Activated T-cell treated with anti-CD3 and anti-CD28 coated beads, Interleukin-2, amount 50 U/mL, for 24 hours (primary cell): ENCODE measurements at places on chromosomes 5 and 9.

DNA sequence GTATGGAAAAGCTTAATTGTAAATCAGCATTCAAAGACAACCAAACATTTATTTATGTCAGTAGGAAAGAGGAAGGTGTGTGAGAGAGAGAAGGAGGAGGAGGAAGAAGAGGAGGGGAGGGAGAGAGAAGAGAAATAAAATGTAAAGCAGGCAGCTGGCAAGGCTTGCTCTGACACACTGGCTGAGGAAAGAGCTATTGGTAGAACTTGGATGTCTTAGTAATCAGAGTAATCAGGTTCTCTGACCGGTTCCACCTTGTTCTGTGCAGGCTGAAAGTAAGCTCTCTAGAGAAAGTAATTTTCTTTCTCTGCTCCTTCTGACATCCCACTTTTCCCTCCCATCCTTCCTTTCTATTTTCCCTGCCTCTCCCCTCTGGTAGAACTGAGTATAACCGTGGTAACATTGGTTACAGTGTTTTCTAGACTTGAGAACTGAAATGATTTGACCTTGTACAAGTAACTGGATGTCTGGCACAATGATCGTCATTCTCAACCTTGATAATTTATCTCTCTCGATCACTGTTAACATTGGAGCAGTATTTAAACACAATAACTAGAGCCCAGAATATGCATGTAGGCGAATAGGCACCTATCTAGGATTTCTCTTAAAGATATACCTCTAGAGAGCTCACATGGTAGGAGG lies 33.3 kb downstream of the TLE4 start:
- H3K36me3 ChIP-seq: peaks cover 33% of the 10 kb centered on the region
- peaks cover 38% of the 10 kb centered on the region for H3K4me1 ChIP-seq
- DNase-seq: no peak
- H3K27me3 ChIP-seq: no peaks in the 10 kb centered on the region
- H3K4me3 ChIP-seq: no peak overlapping the region

DNA sequence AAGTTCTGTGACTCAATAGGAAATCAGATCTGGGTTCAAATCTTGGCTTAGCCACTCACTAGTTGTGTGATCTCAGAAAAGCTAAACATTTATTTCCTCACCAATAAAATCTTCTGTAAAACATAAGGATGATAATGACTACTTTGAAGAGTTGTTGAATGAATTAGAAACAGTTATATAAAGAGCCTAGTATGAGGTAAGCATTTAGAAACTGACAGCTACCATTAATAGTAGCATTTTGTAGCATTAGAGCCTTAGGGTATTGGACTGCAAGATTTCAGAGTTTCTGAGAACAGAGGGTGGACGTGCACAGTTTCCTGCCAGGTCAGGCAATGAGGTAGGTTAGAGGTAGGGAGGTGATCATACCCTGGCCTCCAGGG lies 293.2 kb downstream of the CWC27 start:
- H3K27ac ChIP-seq: no peak overlapping the region
- peaks cover 2% of the 10 kb centered on the region for H3K4me1 ChIP-seq
- H3K27me3 ChIP-seq: no peaks in the 10 kb centered on the region

DNA sequence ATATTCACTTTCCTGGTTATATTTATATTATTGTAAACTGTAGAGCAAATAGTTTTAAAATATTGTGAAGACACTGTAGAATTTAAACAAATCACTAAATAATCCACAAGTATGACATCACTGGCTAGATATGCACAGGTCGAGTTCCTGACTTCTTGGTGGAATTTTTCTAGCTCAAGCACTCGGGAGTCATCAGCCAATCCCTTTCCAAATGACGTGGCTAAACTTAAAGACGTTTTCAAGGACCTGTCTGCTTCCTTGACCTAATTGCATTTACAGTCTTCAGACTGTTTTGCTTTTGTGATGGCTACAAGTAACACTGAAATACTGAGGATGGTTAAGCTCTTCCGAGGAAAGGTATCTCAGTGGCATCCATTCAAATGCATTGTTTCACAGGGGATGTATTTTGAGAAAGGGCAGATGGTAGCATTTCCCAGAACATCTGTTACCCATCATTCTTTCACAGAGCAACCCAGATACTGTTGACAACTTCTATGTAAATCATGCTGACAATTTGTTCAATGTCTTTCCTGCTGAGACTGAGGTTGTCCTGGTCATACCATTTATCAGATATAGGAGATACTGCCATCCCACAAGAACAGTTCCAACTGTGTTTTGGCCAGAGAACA lies 262.8 kb downstream of the CDH10 start:
- no peak overlapping the region for H3K4me3 ChIP-seq
- H3K4me1 ChIP-seq: no peaks in the 10 kb centered on the region
- no peak for DNase-seq
- no peaks in the 10 kb centered on the region for H3K27me3 ChIP-seq
- H3K36me3 ChIP-seq: no peaks in the 10 kb centered on the region
- H3K27ac ChIP-seq: no peak overlapping the region

DNA sequence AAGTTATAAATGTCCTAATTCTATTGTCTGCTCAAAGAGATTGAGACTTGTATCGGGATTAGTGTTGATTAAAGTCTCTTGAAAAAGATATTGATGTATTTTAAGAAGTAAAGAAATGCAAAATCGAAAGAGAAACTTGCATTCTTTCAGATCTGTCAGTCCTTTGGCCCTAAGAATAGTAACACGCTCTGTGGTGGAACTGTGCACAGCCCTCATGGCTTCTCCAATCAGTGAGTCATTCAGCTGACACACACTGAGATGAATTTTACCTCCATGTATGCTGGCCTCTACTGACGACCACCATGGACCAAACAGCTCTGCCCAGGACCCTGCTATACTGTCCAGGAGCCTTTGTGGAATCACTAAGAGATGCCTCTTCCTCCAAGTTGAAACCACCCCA lies 232.4 kb downstream of the ESM1 start:
- no peak overlapping the region for H3K27ac ChIP-seq
- no peak overlapping the region for H3K4me3 ChIP-seq
- H3K36me3 ChIP-seq: no peaks in the 10 kb centered on the region
- peaks cover 19% of the 10 kb centered on the region for H3K4me1 ChIP-seq

- H3K27me3 ChIP-seq: no peaks in the 10 kb centered on the region
- peak overlapping the region; percentile 100 for H3K4me3 ChIP-seq
- DNase-seq: no peak
- H3K36me3 ChIP-seq: peaks cover 94% of the 10 kb centered on the region
- H3K4me1 ChIP-seq: peaks cover 56% of the 10 kb centered on the region
Measured at GRCh38 chr5:40829748-40830533, 5.1 kb downstream of the RPL37 start.

- H3K27me3 ChIP-seq: no peaks in the 10 kb centered on the region
- no peak overlapping the region for H3K4me3 ChIP-seq
- peaks cover 3% of the 10 kb centered on the region for H3K4me1 ChIP-seq
- no peak overlapping the region for H3K27ac ChIP-seq
- DNase-seq: no peak
Measured at GRCh38 chr5:176575488-176576422, 26.6 kb downstream of the CDHR2 start.

DNA sequence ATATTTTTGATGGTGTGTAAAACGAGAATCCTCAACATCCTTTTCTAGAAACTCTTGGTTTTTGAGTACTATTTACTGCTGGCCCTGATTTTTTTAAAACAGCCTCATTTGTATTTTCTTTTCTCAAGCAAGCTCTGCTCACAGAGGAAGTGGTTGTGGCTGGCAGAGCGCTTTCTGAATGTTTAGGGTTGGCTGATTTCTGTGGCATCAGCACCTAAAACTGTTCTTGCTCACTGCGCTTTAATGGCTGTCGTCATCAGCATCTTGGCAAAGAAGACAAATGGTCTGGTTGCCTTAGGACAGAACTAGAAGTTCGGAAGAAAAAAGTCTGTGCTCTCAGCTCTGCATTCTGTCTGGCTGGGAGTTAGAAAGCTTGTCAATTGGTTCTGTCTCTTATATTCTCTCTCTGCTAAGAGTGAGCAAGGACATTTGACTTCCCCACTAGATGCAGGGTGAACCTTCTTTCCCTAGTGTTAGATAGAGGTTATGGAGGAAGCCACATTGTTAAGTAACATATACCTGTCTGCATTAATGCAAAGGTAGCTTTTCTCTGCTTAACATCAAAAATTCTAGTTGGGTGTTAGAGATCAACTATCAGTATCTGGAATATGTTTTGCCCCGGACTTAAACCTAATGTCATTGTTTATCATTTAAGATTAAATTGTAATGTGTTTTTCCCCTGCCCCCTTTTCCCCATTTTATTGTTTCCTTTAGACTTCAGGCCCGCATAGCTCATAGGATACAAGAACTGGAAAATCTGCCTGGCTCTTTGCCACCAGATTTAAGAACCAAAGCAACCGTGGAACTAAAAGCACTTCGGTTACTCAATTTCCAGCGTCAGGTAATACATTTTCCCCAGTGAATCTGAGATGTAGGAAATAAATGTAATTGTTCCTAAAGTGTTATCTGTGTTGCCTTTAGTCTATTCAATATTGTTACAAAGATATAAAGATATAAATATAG lies 39.0 kb downstream of the SMARCA2 start:
- H3K27me3 ChIP-seq: no peaks in the 10 kb centered on the region
- H3K36me3 ChIP-seq: peaks cover 77% of the 10 kb centered on the region
- H3K27ac ChIP-seq: peak overlapping the region; percentile 91
- DNase-seq: peak; percentile 64
- H3K4me3 ChIP-seq: peak overlapping the region; percentile 37
- H3K4me1 ChIP-seq: peaks cover 62% of the 10 kb centered on the region

GRCh38 chr9:96719921-96720320 lies 58.0 kb downstream of the ZNF510 start:
- H3K27ac ChIP-seq: no peak overlapping the region
- H3K4me1 ChIP-seq: peaks cover 6% of the 10 kb centered on the region
- H3K27me3 ChIP-seq: peaks cover 39% of the 10 kb centered on the region
- H3K4me3 ChIP-seq: peak overlapping the region; percentile 35
- no peaks in the 10 kb centered on the region for H3K36me3 ChIP-seq
- peak; percentile 29 for DNase-seq
